Stimulated activated CD4-positive, alpha-beta T cell treated with anti-CD3 and anti-CD28 coated beads, TNF-alpha, amount 100 ng/mL, for 24 hours (primary cell): ENCODE measurements at places on chromosomes 4 and X.
A peak's percentile ranks its signal among the peaks of the same experiment; 100 is the strongest.

GRCh38 chrX:153724252-153725038, at the start of the genes ABCD1 and BCAP31:
ABCD1 (plus strand) TSS chrX:153724856; CDS start chrX:153725267, 411 bp downstream.
BCAP31 (minus strand) TSS chrX:153724387; CDS start chrX:153723244, 1,143 bp downstream.
- DNase-seq, result peak; percentile 85

DNA sequence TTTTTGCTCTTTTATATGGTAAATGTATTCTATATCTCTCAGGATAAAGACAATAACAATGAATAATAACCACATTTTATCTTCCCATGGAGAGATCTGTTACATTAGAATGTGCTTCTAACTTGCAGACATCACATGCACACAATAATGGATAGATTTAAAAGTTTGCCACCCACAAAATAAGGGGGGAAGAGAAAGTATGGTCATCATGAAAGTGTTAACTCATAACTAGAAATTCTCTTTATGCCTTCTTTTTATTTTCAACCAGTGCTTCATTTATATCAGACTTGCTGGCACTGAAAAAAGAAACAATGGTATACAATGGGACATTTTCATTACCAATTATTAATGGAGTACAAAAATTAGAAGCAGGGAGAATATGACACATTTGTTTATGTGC, 470.0 kb downstream of the FAT4 start:
- DNase-seq, result no peak

DNA sequence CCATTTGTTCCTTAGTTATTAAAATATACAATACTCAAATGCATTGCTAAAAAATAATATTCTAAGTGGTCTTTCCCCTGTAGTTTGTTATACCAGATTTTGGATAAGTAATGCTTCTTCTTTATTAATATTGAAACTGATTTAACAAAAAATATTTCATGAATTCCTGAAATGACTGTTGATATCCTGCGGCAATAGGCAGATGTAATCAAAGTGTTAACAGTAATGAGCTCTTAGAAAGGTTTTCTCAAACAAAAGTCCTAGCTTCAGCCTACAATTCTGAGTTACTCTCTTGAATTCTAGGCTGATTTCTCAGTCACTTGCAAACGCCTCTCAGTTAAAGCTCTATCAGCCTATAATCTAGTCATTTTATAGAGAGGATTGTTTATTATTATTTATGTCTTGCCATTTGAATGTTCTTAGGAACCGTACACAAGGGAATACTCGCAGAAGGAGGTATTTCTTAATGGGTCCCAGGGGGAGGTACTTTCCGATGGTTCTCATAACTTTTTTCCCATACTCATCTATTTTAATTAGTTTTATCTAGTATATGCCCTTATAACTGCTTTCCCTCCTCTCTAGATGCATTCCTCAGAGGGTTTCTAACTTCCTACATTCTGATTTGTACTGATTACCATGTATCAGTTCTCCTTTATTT, 96.8 kb downstream of the FNIP2 start:
- no peak for DNase-seq

DNA sequence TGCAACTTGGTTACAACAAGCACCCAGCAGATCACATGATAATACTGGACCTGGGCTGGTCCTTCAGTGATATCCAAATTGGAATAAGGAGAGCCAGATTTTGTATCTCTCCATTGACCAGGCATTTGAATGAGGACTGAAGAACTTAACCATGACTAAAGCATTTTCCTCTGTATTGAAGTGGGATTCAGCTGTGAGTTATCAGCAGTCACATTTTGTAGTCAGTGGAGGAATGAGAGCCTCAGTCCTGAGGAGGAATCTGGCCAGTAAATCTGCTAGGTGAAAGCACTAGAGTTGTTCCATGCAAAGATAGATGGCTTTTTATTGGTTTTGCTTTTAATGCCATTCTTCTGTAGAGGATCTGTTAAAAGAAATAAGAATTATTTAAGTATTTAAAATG, 1506.0 kb downstream of the PCDH7 start:
- DNase-seq, result no peak

- DNase-seq, result no peak
Observed at GRCh38 chr4:722851-723360, 17.3 kb downstream of the PCGF3 start.

DNA sequence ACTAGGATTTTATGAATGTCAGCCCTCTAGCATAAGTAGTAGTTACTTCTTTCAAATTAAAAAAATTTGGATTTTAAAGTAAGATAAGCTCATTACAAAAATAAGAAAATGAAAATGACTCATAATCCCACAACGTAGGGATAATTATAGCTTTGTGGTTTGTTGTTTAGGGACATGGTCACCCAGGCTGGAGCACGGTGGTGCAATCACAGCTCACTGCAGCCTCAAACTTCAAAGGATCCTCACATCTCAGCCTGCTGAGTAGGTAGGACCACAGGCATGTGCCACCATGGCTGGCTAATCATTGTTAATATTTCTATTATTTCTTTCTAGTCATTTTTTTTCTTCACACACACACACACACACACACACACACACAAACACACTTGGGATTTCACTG, 57.6 kb downstream of the PLAC1 start:
- no peak for DNase-seq

GRCh38 chr4:179927473-179927872, 2315.7 kb upstream of the TENM3 start:
- no peak for DNase-seq

DNA sequence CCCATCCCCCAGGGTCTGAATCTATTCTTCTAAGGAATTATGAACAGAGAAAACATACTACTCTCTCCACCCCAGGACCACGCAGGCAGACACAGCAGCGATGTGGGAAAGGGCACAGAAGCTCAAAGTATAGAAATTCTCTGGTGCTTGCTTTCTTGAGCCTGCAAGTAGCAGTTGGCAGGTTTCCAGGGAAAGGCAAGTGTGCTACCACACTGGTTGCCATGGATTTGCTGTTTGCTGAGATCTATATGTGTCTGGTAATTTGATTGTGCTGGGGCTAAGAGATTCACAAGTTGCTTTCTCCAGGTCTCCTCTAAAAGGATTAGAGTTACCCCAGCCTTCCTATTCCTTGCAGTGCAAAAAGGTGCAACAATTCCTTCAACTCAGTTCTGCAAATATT, 83.1 kb downstream of the GUCY2F start:
- DNase-seq, result no peak

DNA sequence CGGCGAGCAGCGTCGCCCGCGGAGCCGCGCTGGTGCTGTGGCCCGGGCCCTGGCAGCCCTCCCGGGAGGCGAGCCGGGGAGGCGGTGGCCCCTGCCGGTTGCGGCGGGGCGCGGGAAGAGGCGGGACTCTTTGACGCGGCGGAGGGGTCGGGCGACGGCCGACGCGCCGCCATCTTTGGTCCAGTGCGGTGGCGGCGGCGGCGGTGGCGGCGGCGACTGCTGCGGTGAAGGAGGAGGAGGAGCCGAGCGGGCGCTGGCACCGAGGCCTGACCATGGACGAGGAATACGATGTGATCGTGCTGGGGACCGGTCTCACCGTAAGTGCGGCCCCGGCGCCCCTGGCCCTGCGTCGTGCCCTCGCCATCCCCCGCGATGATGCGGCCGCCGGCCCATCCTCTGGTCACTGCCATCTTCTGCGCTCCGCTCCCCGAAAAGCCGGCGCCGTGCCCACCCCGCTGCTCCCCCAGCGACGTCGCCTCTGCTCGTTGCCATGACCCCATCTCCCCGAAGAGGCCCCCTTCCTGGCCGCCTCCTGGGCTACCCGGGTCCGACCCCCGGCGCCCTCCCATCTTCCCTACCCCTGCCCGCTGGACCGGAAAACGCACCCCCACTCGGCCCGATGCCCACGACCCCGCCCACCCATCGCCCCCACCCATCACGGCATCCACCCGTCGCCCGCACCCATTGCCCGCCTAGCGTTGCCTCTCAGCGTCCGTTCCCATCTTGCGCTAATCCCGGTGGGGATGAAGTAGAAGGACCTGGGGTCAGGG, at the start of gene GDI1:
Gene GDI1, plus strand, starts transcription at position 172 of the 770 bp plus-strand sequence. Its CDS starts 101 bp downstream, at position 273.
- DNase-seq, result no peak

- no peak for DNase-seq
Observed at GRCh38 chr4:107253579-107254068, 217.5 kb upstream of the DKK2 start.

DNA sequence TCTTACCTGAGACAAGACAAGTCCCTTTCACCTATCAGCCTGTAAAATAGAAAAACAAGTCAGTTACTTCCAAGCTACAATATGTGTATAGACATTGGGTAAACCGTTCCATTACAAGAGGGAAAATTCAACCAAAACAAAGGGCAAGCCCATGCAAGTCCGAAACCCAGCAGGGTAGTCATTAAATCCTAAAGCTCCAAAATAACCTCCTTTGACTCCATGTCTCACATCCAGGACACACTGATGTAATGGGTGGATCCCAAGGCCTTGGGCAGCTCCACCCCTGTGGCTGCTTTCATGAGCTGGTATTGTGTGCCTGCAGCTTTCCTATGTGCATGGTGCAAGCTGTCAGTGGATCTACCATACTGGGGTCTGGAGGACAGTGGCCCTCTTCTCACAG, 14.7 kb upstream of the FAM47B start:
- no peak for DNase-seq

DNA sequence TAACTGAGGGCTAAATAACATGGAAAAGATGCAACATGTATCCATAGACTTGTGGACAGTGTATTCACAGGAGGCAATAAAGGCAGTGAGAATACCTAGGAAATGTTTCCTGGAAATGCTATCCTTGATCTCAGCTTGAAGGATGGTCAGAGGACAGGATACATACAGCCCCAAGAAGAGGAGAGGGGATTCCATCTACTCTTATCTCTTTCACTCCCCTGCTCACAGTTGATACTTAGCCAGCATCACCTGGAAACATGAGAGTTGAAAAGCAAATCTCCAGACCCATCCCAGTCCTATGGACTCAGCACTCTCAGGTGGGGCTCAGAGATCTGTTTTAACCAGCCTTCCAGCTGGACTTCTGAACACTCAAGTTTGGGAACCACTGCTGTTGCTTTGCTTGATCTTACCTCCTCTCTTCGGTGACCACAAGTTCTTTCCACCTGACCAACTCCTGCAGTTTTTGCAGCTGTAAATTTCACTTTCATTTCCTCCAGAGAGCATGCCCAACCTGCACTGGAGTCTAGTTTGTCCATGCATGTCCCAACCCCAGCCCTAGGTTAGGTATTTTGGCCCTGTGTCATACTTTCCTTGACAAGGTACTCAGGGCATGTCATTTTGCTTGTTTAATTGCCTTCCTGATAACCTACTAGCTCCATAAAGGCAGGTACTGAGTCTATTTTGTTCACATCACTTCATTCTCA, 10.4 kb downstream of the RELL1 start:
- no peak for DNase-seq

DNA sequence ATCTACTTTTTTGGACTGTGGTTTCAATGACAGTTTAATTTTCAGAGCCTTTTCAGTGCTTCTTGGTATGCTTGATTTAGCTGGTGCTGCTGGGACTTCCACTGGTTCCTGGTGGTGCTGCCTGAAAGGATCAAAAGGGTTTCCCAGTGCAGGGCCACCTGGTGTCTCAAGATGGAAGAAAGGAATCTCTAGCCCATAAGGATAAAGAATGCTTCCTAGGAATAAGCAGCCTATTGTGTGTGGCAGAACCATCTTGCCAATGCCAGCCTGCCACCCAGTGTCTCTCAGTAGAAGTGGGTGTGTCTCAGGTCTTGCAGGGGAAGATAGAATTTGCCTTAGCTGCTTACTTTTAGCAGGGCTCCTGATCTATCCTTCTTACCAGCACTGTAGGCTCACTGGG, 15.0 kb upstream of the RAI2 start:
- DNase-seq, result no peak

DNA sequence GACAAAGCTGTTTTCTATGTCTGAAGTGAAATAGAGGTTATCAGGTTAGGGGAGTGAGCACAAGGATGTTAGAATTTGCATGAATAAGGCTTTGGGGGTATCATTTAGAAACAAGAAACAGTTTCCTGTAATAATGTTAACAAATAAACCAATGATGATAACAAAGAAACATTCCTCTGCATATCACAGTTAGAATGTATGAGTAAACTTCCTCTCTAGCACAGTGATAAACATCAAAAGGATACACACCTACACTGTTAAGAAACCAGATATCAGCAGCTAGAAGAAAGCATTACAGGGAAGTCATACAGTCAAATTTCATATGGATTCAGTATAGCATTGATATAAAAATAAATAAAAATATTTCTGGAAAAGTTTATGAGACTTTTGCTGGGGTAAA, 340.0 kb upstream of the MAGEB16 start:
- DNase-seq, result no peak

DNA sequence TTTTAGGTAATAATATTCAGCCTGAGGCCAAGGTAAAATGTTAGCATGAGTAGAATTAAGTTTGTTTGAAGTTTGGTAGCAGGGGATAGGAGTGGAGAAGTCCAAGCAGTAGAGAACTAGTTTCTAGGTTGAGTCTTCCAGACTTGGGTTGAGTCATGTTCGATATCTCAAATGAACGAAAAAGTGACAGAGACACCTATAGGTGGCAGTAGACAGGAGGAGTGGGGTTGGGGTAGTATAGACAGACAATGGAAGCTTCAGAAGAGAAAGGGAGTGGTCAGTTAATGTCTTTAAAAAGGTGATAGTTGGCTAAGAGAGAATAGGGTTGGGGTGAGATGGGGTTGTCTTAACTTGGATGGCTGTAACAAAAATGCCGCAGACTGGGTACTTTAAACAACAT, 58.7 kb upstream of the EMCN start:
- no peak for DNase-seq

DNA sequence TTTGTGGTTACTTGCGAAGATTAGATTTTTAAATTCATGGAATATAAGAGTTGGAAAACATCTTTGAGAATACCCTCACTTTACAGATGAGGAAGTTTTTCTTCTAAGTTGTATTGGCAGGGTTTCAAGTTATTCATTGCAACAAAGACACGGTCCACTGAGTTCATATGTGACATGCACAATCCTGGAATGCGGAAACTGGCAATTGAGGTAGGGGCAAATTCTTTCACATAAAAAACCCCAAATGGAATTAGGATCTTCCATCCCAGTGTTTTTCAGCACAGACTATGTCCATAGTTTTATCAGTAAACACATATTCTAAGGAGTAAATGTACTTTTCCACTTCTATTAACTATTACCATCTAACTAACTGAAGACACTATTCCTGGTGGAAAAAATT, 81.8 kb upstream of the NAP1L5 start:
- DNase-seq, result no peak

DNA sequence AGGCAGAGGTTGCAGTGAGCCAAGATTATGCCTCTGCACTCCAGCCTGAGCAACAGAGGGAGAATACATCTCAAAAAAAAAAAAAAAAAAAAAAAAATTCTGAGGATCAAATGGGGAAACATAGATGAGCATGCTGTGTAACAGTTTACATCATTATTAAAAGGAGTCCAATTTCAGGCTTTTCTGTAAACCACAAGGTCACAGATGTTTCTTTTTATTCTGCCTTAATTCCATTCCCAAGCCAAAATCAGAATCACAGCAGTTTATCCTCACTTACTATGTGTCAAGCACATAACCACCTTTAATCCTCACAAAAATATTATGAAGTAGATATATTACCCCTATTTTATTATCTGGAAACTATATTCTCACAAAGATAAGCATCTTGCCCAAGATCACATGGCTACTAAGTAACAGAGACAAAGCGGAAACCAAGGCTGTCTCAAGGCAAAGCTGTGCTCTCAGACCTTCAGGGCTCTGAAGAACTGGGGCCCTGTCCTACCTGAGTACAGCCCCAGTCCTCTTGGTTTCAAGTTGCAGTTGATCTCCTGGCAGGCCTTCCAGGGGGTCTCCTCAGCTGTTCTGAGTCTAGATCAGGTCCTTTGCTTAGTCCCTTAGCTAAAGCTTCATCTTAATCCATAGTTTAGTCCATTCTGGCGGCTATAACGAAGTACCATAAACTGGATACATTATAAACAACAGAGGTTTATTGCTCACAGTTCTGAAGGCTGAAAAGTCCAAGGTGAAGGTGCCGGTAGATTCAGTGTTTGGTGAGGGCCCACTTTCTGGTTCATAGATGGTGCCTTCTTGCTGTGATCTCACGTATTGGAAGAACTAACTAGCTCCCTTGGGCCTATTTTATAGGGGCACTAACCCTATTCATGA, 141.3 kb downstream of the PALLD start:
- no peak for DNase-seq
